IMR-90 (cell line): ENCODE measurements at places on chromosomes 16 and 17.
A peak's percentile ranks its signal among the peaks of the same experiment; 100 is the strongest.

GRCh38 chr17:44865231-44865660, 17.6 kb downstream of the HIGD1B start:
- peak; percentile 73 for DNase-seq

- peak; percentile 60 for DNase-seq
Observed at GRCh38 chr16:22077700-22078313, 14.5 kb upstream of the VWA3A start.

DNA sequence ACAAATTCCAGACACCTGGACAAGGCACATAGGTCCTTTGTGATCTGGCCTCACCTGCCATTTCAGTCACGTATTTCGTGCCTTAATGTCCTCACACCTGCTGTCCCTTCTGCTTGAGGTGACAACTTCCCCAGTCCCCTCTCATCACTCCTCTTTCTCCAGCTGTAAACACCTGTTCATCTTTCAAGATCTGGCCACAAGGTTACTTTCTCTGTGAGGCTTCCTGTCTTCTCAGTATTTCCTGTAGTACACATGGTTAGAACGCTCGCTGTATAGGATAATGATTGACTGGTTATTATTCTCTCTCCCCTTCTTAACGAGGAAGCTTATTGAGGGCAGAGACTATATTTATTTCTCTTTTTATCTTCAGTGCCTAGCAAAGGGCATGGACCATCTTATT, 74.5 kb upstream of the PMFBP1 start:
- no peak for DNase-seq

- DNase-seq, result no peak
Observed at GRCh38 chr16:66035096-66035495, 331.4 kb upstream of the CDH5 start.

DNA sequence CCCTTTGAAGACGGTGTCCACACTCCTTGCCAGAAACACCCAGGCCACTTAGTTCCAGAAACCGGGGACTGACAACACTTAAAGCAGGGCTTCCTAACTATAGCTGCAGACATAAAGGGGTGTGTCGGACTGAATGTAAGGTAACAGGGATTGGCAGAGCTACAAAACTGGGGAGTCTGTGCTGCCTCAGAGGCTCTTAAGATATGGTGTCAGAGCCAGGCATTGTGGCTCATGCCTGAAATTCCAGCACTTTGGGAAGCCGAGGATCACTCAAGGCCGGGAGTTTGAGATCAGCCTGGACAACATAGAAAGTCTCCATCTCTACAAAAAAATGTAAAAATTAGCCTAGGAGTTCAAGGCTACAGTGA, 14.2 kb upstream of the NLRC3 start:
- no peak for DNase-seq

GRCh38 chr16:84606081-84606875, 11.6 kb downstream of the COTL1 start:
- DNase-seq, result no peak
